Kidney epithelial cell (primary cell): ENCODE measurements at places on chromosomes 5 and 9. TPM values are rescaled to one million over a fixed set of nuclear protein-coding genes. Genes with fewer than 3 reads are reported as not detected.

DNA sequence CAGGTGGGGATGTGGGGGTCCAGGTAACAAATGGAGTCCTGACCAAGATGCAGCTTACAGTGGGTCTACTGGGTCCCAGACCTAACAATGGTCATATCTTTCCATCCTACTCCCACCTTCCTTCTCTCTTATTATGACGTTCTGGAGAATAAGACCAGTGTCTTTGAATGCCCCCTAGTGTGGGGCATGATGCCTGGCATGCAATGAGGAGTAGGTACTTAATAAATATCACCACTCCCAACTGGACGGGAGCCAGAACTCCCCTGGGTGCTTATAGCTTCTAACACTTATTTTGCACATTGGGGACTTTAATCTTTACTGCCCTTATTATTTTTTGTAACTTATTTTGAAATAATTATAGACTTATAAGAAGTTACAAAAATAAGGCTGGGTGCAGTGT lies 98.2 kb downstream of the NDFIP1 start:
- DNase-seq: no peak

DNA sequence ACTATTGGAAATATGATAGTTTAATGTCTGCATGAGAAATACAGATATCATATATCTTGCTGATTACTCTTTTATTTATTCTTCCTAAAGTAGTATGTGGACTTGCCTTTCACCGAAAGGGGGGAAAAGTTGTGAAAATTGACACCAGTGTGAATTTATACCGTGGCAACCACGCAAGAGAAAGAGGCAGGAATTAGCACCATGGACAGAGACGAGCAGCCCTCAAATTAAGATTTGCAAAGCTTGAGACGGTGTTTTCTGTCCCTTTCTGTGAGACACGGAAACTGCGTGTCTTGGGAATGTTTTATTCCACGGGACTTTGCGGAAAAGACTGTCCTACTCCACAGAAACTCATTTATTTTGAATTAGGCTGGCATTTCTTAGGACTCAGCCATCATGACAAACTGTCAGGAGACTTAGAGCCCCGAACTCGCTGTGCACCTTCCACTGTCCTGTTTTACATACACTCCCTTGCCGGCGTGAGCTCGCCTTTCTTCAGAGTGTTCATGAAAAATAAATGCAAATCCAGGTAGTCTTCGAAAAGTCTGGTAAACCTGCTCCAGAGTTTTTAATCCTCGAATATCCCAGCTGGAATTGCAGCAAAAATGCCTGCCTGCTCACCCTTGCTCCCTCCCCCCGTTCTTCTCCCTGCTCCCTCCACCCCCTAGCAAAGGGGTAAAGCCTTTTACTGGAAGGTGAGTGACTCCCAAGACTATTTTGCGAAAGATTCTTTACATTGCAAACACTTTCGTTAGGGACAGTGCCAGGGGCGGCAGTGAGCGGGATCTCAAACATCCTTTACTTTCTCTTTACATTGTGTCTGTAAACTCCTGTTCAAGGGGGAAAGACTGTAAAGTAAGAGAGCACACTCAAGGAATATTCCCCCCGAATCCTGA lies 3.8 kb upstream of the ELAVL2 start:
- DNase-seq: peak; percentile 12

- no peak for DNase-seq
Measured at GRCh38 chr9:134171316-134172197, 7.2 kb upstream of the RNU6ATAC start.

MYMK gene
- not detected in 2 replicates for total RNA-seq

GRCh38 chr9:10566848-10567247 lies 46.0 kb downstream of the PTPRD start:
- DNase-seq: no peak

DRD1 gene
- 0.07 TPM in 1 of 2 replicates, not detected in the other for total RNA-seq

DMXL1 gene
- 18.1 and 20.8 TPM in 2 replicates for total RNA-seq

FOXD4 gene
- total RNA-seq: 0.13 and 0.34 TPM in 2 replicates

- no peak for DNase-seq
Measured at GRCh38 chr9:129235931-129236331, 57.9 kb upstream of the IER5L start.

GRCh38 chr5:158140120-158140731 lies 281.3 kb upstream of the CLINT1 start:
- no peak for DNase-seq

- no peak for DNase-seq
Measured at GRCh38 chr9:28032268-28032590, 458.9 kb upstream of the C9orf72 start.

DNA sequence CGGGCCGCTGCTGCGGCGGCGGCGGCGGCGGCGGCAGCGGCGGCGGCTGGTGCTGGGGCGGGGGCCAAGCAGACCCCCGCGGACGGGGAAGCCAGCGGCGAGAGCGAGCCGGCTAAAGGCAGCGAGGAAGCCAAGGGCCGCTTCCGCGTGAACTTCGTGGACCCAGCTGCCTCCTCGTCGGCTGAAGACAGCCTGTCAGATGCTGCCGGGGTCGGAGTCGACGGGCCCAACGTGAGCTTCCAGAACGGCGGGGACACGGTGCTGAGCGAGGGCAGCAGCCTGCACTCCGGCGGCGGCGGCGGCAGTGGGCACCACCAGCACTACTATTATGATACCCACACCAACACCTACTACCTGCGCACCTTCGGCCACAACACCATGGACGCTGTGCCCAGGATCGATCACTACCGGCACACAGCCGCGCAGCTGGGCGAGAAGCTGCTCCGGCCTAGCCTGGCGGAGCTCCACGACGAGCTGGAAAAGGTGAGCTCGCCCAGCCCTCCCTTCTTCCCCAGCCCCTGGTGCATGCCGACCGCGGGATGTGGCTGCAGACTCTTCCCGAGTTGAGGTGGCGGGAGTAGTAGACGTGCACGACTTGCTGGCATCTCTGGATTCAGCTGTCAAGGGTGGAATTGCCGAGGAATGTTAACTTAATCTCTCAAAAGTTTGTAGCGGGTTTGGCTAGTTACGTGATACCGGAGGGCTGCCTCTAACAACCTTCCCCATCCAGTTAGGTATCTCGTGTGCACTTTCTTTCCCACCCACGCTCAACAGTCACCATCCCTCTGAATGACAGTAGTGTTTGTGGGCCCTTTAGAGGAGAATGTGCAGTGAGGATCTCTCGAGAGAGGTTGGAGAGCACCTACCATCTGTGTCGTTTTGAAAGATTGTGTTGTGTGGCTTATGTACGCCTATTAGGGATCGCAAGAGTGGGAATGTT lies 932 bp downstream of the SLC12A2 start:
- DNase-seq: no peak

- no peak for DNase-seq
Measured at GRCh38 chr9:74379718-74380117, 117.4 kb upstream of the RORB start.

ELOVL7 gene
- total RNA-seq: 31.6 and 35.3 TPM in 2 replicates

GRCh38 chr5:111142932-111143331 lies 50.8 kb downstream of the WDR36 start:
- DNase-seq: no peak
